HT1080 (cell line): ENCODE measurements at places on chromosomes 2 and 18.

- no peak for DNase-seq
Observed at GRCh38 chr2:32383858-32384257, 27.0 kb downstream of the BIRC6 start.

DNA sequence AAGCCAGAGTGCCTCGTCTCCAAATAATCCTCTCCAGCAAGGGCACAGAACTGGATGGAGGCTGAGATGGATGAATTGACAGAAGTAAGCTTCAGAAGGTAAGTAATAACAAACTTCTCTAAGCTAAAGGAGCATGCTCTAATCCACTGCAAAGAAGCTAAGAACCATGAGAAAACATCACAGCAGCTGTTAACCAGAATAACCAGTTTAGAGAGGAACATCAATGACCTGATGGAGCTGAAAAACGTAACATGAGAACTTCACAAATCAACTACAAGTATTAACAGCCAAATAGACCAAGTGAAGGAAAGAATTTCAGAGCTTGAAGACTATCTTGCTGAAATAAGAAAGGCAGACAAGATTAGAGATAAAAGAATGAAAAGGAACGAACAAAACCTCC is 32.3 kb downstream of the WDPCP start:
- no peak for DNase-seq

GRCh38 chr2:113875135-113875534 is 14.8 kb upstream of the ACTR3 start:
- DNase-seq = no peak

- peak; percentile 47 for DNase-seq
Observed at GRCh38 chr2:142742371-142743214, 134.9 kb upstream of the KYNU start.

- peak; percentile 16 for DNase-seq
Observed at GRCh38 chr2:220572385-220572784, 945.0 kb downstream of the SLC4A3 start.

GRCh38 chr18:43774497-43774896 is 497.2 kb upstream of the SYT4 start:
- no peak for DNase-seq

DNA sequence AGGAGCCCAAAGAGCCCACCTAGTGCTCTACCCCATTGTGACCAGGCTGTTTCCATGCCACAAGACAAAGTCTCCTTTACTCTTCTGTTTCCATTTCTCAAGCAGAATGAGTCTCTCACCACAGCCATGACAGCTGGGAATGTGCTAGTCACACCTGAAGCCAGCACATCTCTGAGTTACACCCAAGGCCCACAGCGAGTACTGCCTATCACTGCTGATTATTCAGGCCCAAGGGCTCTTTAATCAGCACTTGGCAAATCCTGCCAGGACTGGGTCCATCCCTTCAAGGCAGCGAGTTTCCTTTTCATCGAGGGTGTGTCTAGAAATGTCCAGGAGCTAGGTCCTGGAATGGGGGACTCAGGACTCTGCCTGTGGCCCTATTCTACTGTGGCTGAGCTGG is 14.6 kb upstream of the PPP1R1C start:
- no peak for DNase-seq

- DNase-seq = no peak
Observed at GRCh38 chr2:164879901-164880535, 38.4 kb upstream of the COBLL1 start.

DNA sequence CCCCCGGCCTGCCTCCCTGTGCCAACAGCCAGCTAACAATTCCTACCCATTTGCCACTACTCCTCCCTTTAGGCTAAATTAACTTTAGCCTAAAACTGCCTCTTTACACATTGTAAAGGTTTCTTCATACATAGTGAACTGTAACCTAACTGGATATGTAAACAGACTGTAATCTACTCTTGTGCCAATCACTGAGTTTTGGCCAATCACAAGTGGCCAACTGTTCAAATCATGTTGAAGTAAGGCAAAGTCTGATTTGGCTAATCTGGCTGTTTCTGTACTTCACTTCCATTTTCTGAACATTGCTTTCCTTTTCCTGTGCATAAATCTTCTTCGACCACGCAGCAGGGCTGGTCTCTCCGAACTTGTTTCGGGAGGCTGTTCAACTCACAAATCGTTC is 103.6 kb upstream of the LYPD6 start:
- DNase-seq = no peak

DNA sequence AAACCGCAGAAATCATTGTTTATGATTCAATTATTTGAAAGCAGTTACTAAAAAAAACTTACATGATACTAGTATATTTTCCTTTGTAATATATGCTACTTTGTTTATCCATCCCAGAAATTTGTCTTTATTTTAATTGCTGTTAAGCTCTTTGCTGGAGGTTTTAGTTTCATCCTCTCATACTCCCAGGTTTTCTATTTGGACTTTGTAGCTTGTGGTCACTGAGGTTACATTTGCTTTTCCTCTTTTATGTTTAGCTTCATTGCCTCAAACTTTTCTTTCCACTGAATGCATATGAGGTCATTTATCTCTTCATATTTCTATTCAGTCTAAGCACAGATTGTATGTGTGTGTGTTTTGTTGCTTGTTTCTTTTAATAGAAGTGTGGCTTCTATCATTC is 89.9 kb downstream of the ERBB4 start:
- no peak for DNase-seq

- peak; percentile 92 for DNase-seq
Observed at GRCh38 chr2:178241844-178242551, 47.7 kb downstream of the OSBPL6 start.

DNA sequence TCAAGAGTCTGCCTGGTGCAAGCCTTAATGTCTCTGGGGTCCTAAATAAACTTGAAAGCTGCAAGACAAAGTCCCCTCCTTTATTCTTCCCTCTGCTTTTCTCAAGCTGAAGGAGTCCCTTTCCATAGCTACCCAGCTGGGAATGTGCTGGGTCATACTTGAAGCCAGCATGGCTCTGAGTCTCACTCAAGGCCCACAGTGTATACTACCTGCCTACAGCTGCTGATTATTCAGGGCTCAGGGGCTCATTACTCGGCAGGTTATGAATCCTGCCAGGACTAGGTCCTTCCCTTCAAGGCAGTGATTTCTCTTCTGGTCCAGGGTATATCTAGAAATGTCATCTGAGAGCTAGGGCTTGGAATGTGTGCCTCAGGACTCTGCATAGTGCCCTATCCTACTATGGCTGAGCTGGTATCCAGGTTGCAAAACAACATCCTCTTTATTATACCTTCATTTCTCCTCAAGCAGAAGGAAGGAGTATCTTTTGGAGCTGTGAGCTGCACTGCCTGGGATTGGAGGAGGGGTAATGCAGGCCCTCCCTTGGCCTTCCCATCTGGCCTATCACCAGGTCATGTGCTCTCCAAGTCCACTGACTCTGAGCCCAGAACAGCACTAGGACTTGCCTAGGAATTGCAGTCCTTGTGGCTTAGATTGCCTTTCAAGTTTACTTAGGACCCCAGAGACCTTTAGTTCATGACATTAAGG is 22.3 kb downstream of the IL1RN start:
- DNase-seq = no peak

GRCh38 chr2:62727876-62728566 is 22.5 kb downstream of the EHBP1 start:
- DNase-seq = no peak

DNA sequence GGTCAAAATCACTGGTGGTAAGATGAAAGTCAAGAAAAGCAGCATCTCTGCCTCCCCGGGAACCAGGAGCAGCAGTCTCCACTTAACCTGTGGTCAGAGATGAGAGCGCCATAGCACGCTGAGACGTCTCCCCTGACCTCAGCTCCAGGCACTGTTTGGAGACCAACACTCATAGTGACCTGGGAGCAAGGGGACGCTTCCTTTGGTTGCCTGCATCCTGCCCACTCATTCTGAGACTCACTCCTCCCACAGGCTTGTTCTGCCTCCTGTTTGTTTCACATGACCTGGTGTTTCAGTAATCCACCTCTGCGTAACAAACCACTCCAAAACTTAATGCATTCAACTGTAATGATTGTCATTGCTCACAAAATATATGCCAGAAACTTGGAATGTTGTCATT is 139.3 kb downstream of the ACOXL start:
- DNase-seq = no peak

- no peak for DNase-seq
Observed at GRCh38 chr2:95061119-95061512, 35.6 kb downstream of the MAL start.

DNA sequence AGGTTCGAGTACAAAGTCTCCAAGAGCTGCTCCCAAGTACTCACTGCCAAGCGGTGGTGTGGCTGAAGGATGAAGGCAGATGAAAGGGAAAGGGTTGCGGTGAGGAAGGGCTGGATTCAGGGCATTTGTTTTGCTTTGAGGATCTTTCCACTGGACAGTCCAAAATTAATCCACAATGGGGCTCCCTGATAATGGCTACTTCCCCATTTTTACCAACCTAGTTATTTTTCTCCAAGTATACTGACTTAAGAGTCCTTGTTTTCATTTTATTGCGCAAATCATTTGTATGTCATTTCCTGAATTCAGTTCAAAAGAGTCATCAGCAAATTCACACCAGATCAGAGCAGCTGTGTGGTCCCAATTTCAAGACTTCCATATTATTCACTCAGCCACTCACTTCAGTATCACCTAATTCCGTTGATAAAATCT is 464 bp upstream of the SESTD1 start:
- DNase-seq = peak; percentile 65

DNA sequence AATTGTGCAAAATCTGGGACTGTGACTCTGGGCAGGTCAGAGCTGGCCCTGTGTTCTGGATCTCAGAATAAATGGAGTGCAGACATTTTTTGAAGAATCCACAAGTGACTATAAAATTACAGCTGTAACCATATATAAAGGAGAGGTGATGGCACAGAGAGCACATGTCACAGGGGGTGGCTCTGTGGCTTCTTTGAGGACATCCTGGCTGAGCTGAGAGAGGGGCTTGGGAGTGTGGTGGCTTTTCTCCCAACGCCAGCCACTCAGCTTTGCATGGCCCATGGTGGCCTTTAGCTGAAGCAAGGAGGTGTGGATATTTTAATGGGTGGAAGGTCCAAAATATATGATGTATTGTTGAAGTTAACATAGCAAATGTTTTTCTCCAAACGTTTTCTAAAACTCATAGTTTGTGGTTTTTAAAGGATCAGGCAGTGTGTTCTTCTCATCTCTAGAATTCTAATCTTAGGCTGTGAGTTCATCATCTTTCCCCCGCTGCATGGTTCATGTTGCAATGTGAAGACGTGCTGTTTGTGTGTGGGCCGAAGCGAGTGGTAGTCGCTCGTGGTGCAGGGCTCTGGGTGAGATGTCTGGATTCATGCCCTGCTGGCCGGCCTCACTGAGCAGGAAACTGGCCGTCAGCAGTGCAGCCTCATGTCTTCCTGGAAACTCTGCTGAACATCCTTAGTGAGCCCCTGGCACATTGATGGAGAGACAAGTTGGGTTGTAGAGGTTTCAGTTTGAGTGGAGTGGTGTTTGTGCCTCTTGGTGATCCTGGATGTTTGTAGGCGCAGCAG is 109.9 kb downstream of the ZNF236 start:
- DNase-seq = no peak

- DNase-seq = no peak
Observed at GRCh38 chr2:12506846-12507245, 209.9 kb upstream of the TRIB2 start.

GRCh38 chr2:238603596-238603995 is 176.9 kb downstream of the ASB1 start:
- DNase-seq = no peak

GRCh38 chr18:70732188-70732587 is 443.3 kb downstream of the SOCS6 start:
- no peak for DNase-seq

DNA sequence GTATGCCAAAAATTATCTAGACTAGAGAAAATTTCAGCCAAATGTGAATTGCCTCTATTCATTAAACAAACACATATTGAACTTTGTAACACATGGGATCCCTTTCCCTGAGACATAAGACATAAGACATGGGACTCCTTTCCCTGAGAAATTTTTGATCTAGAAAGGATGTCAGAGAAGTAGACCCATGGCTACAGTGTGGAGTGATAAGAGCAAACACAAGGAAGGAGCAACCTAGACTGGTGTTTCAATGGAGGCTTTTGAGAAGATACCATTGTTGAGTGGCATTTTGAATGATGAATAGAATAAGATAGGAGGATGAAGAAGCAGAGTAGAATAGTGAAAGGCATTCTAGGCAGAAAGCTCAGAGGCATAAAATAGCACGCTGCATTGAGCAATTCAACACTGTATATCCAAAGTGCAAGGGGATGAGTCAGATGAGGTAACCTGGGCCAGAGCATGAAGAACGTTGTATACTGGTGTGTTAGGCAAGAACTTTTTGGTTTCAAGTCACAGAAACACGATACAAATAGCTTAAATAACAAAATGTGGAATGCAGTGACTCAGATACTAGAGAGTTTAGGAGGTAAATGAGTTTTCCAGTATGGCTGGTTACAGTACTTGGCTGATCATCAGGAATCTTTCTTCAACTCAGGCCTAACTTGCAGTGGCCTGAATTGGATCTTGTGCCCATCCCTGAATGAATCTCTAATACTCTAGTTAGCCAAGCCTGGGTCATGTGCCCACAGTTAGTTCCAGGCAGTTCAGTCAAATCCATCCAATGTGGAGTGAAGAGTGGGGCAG is 129.8 kb upstream of the TANK start:
- peak; percentile 92 for DNase-seq
